ENCODE measurements at places on chromosomes 7 and 10.
A peak's percentile ranks its signal among the peaks of the same experiment; 100 is the strongest.

GRCh38 chr10:84534168-84534567, 205.8 kb downstream of the CCSER2 start:
- peak; percentile 32 for DNase-seq

DNA sequence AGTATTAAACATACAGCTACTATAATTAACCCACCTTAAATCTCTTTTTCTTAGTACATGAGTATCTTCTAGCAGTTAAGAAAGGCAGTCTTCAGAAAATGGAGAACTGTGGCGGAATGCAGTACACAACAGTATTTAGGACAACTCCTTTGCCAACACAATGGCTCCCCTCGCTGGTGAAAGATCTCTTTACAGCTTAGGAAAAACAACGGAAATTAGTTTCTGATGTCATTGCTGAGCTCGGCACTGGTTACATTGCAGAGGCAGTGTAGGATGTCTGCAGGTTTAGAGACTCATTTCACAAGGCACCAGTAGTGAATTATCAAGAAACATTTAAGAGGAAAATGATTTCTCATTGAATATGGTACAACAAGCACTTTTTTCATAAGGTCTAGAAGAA, 43.4 kb downstream of the GLRX3 start:
- peak; percentile 47 for DNase-seq

DNA sequence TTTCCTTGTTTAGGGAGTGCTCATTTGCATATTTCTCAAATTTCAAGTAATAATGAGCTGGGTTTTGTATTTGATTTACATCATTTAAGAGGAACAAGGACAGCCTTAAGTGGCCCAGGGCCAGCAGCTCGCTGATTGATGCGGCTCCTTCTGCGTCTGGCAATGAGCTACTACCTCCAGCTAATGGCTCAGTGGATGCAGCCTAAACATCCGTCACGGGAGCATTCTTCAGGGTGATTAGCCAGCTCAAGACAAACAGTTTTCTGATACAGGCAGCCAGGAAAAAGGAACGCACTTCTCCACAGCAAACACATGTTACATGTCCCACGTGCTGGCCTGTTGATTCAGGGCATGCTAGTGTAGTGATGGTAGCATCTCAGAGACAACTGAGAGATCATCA, 169.3 kb upstream of the TCERG1L start:
- DNase-seq = no peak

- DNase-seq = no peak
These were observed 34.8 kb downstream of the DIP2C start for GRCh38 chr10:654647-654996.

DNA sequence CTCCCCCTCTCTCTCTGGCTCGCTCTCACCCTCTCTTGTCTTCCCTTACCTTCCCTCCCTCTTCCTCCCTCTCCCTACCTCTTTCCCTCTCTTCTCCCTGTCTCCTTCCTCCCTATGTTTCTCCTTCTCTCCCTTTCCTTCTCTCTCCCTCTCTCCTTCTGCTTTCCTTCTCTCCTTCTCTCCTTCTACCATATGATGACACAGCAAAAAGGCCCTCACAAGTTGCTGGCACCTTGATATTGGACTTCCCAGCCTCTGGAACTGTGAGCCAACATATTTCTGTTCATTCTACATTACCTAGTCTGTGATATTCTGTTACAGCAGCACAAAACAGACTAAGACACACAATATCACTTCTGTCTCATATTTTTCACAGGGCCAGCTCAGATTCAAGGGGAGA, 135.0 kb downstream of the ADAM22 start:
- DNase-seq = no peak

DNA sequence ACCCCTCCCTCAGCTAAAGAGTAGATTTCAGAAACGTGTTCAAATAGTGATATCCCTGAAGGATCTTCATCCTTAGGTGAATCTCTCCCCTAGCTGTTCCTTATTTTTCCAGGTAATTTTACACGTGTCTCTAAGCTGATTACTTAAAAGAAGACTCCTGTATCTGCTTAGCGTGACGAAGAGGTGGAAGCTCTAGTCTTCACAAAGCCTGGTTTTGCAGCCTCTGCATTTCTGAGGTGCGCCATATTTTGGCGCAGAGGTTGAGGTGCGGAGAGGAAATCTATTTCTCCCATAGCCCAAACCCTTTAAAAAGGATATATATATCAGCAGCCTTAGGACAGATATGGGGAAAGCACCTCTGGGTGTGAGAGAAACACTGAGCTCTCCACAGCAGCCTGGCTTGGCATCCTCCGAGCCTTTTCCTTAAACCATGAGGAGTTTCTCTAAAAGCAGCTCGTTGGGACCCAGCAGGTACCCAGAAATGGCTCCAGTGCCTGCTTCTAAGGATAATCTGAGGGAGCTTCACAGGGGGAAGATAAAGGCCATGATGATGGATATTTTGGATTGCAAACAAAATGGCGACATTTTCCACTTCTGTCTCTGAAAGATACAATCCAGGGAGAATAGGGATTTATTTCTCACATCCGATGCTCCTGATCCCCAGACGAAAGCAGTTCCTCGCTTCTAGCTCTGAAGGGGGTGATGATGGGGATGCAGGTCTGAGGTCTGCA, 3.0 kb upstream of the HOXA2 start:
- DNase-seq = no peak

DNA sequence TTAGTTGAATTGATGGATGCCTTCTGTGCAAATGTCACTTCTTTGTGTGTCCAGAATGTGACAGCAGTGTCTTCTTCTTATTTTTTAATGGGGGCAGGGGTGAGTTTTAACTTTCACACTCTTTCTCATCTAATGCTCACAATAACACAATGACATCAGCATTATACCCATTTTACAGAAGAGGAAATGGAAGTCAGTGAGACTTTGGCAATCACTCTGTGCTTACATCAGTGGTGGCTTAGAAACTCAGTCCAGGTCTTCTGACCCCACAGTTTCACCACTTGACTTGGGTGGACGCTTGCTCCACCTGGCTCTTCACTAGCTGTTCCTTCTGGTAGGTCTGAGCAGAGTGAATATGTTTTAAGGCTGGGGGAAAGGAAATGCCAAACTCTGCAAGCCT, 124.0 kb downstream of the PRKCQ start:
- DNase-seq = no peak

DNA sequence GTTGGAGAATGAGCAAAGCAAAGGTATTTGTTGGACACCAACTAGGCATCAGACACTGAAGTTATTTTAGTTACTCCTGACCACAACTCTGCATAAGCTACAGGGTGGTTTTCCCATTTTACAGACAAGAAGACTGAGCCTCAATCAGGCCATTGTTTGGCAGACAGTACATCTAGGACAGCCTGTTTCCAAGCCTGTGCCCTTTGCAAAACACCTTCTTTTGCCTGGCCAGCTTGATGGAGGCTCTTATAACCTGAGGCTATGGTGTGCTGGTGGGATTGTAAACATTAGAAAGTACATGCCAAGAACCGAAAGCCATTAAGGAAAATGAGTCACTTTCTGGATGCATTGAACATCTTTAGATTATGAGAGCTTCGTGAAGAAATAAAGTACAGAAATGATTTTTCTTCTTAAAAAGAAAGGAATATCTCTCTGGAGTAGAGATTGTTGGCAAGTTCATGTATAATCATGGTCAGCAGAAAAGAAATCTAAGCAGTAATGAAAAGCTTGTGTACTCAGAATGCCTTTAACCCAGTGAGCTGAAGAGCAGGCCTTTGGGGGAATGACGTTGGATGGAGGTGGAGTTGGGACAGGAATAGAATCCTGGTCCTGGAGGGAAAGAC, 140.6 kb downstream of the KIAA1217 start:
- no peak for DNase-seq

DNA sequence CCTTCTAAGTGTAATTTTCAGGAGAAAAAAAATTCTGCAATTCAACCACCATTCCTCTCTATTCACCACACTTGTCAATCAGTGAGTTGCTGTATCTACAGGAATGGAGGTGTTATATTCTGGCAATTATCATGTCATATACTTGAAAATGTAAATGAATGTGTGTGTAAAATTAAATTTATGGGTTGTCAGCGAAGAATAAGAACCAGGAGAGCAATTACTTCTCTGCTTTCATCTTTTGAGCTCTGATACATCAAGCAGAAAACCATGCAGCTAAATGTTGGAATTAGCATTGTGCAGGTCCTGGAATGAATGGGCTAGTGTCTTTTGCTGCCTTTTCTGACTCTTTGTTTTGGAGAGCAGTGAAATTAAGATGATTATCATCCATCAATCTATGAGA, 207.6 kb downstream of the FOXP2 start:
- DNase-seq = no peak

DNA sequence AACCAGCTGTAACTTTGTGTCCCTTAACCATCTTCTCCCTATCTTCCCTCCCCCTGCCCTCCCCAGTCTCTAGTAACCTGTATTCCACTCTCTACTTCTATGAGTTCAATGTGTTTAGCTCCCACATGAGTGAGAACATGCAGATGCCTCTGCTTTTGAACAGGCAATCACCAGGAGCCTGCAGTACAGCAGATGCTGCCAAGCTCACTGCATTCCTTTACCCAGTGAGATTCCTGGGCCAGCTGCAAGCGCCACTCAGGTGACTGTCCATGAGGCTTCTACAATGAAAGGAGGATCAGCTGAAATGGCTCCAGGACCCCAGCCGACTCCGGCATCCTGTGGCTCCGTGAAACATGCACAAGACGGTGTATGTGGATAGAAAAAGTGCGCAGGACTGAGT, 15.7 kb downstream of the GRID1 start:
- DNase-seq = no peak

GRCh38 chr7:46550864-46551263, 629.8 kb upstream of the IGFBP3 start:
- no peak for DNase-seq

DNA sequence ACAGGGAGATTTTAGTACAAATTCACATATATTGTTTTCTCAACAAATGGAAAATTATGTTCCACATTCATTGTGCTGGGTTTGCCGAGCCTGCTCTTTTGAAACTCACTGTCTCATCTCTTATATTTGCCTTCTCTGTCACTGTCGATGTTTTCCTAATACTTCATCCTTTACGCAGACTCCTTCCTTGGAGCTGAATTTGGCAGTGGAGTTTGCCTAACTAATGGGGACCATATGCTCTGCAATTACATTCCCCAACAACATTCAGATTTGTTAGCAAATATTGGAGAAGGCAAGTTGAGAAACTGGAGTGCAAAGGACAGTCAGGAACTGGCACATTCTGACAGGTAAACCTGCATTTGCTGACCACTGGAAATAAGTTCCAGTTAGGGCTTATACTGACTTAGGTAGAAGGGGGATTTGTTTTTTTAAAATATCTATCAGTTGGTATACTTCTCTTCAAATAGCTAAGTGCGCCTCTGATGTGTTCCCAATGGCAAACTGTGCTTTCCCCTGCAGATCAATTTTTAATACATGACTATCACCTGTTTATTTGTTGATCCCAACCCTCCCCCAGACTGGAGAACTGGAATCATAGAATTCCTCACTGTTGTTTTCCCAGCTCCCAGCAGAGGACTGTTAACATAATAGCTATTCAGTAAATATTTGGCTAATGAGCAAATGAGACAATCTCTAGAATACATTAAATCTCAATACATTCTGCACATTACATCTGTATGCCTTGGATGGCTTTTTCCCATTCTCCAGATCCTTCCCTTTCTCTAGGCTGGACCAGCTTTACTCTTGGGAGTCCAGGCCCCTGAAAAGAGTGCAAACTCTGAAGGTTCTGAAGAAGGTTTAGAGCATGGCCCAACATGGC, 769.3 kb downstream of the KCNMA1 start:
- no peak for DNase-seq

DNA sequence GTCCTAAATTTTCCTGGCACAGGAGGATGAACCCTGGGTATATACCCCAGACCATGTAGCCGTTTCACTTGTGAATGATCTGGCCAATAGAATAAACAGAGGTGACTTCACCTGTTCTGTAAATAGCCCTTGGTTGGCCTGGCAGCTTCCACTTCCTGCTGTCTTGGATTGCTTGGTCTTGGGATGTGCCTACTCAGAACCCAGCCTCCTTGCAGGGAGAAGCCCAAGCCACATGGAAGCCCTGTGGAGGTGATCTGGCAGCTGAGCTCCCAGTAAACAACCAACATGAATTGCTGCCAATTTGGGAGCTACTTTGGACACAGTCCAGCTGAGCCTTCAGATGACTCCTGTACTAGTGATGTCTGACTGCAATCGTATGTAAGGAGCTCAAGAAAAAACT, 4.8 kb upstream of the RAPGEF5 start:
- DNase-seq = no peak

DNA sequence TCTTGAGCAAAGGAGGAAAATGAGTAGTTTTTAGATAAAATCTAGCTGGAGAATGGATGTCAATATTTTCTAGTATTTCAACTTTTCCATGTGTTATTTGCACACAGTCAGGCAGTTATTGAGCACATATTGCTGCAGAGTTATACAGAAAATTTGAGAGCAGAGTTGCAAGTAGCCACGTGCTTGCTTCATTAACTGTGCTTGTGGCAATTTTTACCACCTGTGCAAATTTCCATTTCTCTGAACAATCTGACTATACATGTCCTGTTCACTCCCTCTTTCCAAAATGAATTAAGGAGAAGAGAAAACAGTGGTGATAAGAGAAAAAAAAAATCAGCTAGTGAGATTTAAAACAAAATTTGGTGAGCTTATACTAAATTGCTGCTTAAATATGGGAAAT, 178.5 kb downstream of the TAX1BP1 start:
- no peak for DNase-seq

DNA sequence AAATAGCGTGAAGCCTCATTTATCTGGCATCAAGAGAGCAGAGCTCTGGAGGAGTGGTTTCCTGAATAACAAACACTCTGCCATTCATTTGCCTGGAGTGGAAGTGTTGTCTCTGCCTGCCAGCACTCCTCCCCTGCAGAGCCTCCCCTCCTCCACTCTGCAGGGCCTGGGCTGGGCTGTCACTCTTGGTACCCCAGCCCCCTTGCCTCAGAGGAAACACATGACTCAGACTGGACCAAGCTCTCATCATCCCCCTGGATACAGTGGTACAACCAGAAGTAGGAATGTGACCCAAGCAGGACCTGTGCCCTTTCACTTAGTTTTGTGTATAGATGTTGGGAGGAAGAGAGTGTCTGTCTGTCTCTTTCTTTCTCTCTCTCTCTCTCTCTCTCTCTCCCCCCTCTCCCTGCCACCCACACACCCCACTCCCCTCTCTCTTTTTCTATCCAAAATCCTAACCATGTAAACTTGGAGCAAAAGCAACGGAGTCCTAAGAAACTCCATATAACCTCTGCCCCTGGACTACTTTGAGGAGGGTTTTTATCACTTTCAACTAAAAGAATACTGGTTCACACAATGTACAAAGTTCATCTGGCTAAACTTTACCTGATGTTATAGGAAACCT, 43.9 kb downstream of the DOCK4 start:
- no peak for DNase-seq

GRCh38 chr7:583410-584121, 63.9 kb upstream of the PDGFA start:
- DNase-seq = no peak

DNA sequence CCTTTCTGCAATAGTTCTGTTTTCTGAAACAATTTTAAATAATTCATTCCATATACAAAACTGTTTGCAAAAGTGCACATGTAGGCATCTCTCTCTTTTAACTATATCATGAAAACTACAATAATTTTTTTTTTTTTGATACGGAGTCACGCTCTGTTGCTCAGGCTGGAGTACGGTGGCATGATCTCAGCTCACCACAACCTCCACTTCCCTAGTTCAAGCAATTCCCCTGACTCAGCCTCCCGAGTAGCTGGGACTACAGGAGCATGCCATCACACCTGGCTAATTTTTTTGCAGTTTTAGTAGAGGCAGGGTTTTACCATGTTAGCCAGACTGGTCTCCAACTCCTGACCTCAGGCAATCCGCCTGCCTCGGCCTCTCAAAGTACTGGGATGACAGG, 44.0 kb upstream of the SEMA3A start:
- DNase-seq = no peak

GRCh38 chr7:122137251-122138077, 6.6 kb downstream of the AASS start:
- DNase-seq = no peak

Measured in stimulated activated CD8-positive, alpha-beta memory T cell treated with anti-CD3 and anti-CD28 coated beads, Interleukin-4, amount 100 ng/mL, for 48 hours (primary cell).